ENCODE measurements at places on chromosomes 2 and 18.

DNA sequence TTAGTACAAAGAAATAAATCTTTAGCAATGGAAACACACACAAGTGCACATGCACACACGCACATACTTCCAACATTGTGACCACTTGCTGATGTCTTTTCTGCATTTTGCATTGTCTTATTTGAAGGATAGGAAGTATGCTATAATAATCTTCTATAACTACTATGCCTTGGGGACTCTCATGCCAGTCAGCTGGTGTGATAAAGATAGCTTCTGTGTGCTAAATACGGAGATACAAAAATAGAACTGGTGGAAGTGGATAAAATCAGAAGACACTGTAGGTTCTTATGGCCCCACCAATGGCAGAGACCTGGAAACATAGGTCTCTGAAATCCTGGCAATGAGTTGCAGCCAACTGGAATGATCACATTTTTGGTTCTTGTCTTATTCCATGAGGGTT, 31.5 kb upstream of the RASGRP3 start:
- no peak for DNase-seq

GRCh38 chr2:235957251-235957650, 210.9 kb downstream of the GBX2 start:
- no peak for DNase-seq

GRCh38 chr2:183037074-183037552, 1.1 kb downstream of the NCKAP1 start:
- DNase-seq, result peak; percentile 45

GRCh38 chr2:135875491-135876065, 665 bp downstream of the MCM6 start:
- DNase-seq, result peak; percentile 52

GRCh38 chr2:96110621-96111256, 5.6 kb downstream of the ADRA2B start:
- DNase-seq, result no peak

DNA sequence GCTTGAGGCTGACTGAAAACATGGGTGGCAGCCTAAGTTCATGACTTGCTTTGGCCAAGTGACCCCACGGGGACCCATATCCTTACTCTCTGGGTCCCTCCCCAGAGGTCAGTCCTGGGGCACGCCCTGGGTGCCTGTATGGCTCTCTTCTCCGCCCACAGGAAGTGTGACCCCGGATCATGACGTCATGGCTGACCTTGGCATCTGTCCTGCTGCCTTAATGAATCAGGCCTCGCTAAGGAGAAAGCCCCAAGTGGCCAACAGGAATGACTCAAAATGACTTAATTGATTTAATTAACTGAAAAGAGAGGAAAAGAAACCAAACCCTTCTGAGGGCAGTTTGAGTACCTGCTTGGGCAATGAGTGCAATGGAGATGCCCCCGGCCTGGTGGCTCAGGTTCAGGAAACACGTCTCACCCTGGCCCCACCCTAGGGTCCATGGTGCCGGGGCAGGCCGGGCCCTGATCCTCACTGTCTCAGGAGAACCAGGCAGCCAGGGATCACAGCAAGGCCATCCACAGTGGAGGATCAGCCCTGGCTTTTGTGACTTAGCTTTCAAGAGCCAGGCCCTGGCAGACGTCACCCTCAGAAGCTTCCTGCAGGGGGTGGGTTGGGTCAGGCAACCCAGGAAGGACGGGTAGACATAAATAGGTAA, 112.0 kb downstream of the CYP26B1 start:
- DNase-seq, result peak; percentile 25

DNA sequence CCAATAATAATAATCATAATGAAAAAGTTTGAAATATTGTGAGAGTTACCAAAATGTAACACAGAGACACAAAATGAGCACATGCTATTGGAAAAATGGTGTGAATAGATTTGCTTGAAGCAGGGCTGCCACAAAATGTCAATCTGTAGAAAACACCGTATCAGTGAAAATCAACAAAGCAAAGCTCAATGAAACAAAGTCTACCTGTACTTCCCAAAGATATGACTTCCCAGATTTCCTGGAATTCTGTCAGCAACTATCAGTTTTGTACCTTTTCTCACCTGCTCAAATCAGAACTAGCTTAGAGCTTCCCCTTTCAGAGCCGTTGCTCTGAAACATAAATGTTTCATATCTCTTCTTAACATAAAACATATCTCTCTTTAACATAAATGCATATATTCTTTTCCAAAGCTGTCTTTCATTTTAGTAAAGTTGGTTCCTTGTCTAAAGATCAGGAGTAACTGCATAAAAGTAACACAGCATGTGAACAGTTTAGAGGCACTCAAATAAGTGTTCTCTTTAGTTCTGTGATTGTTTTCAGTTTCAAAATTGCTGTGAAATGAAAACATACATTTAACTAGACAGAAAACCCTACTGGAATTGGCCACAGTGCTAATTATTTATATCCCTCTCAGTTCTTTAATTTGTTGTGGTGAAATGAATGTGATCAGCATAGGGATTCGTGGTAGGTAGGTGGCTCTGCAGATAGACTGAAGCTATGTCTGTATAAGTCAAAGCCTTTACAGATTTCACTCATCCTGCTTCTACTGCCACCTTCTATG, 262.5 kb downstream of the KCNJ3 start:
- DNase-seq, result no peak

- no peak for DNase-seq
Measured at GRCh38 chr2:178997067-178997466, 52.9 kb downstream of the CCDC141 start.

DNA sequence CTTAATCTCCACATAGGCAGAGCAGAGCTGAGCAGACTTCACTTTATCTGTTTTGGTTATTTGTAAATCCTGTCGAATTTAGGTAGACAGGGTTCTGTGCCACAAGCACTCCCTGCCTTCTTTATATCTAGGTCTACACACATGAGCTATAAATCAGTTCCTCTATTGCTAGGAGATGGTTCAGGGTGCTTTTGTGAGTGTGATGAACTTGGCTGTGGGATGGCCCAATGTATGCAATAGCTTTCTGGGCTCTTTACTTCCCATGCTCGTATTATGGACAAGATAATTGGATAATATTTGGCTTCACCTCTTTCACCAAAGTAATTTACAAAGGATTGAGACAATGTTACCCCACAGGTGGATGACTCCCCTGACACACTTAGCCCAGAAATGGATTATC, 72.2 kb downstream of the PLB1 start:
- DNase-seq, result no peak

GRCh38 chr2:85741211-85741832, 12.5 kb upstream of the ATOH8 start:
- no peak for DNase-seq

- DNase-seq, result no peak
Measured at GRCh38 chr18:41585512-41585911, 369.5 kb upstream of the PIK3C3 start.

- DNase-seq, result no peak
Measured at GRCh38 chr18:79493801-79494211, 98.1 kb downstream of the NFATC1 start.

DNA sequence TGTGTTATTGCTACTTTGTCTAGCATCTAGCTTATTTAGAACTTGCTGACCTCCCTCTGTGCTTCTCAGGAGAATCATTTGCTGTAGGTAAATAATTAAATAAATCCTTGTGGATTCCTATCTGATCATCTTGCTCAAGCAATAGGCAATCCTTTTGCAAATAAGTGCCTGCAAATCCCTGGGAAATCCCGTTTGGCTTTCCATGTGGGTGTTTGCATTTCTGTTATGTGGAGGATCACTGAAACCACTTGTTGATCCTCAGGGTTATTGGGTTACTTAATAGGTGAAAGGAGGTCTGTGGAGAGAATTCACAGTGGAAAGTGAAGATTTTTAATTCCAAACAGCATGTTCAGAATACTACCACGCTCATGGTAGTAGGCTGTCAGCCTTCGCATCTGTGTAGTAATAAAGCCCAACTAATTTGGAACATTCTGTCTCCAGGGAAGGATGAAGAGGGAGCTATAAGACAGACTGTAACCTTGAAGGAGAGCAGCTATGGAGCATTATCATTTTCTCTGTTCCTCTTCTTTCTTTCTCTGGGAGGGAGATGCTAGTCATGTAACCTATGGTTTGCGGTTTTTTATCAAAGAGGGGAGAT, 72.5 kb downstream of the GULP1 start:
- DNase-seq, result no peak

DNA sequence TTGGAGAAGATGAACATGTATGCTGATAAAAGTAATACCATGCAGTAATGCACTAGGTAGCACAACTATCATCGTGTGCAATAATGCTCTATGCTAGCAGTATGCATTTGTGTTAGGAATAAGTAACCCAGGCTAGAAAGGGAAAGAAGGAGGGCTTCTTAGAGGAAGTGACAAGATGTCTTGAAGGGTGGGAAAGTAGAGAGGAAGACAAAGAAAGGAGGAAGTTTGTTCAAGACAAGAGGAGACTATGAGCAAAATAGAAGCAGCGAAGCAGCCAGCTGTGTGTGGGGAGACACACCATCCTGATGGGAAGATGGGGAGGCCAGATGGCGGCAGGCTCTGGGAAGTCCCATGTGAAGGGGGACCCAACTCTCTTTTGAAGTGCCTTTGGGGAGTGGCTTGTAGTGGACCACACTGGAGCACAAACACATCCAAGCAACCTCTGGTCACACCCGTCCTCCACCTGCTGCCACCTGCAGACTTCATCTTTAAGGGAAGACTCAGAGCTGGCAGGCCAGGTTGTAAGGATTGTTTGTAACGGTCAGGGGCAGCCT, 39.9 kb upstream of the INHBB start:
- no peak for DNase-seq

DNA sequence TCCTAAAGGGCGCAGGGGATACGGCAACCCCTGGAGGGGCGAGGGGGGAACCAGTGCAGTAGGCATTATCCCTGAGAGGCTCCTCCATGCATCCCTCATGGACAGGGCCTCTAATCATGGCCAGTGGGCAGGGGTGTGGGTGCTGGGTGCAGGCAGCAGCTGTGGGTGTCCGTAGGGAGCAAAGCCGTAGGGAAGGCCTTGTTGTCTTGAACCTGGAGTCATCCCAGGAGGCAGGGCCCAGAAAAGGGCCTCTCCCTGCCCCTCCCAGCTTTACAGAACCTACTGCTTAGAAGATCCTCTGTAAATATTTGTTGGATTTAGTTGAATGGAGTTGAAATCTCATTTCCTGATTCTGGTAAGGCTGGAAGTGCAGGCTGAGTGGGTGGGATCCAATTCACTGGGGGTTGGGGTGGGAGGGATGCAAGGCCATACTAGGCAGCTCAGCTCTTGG, 207.0 kb upstream of the HAAO start:
- no peak for DNase-seq

- DNase-seq, result no peak
Measured at GRCh38 chr18:64240316-64240715, 91.4 kb upstream of the LINC00305 start.

DNA sequence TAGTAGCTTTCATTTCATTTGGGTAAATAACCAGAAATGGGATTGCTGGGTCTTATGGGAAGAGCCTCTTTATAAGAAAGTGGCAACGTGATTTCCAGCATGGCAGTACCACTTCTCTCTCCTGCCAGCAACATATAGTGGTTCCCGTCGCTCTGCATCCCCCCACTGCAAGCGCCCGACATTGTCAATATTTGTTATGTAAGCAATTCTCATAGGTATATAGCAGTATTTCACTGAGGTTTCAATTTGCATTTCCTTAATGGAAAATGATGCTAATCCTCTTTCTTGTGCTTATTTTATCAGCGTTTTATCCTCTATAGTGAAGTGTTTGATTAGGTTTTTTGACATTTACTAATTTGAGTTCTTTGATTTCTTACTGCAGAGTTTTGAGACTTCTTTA, 36.0 kb upstream of the FAHD2A start:
- no peak for DNase-seq

DNA sequence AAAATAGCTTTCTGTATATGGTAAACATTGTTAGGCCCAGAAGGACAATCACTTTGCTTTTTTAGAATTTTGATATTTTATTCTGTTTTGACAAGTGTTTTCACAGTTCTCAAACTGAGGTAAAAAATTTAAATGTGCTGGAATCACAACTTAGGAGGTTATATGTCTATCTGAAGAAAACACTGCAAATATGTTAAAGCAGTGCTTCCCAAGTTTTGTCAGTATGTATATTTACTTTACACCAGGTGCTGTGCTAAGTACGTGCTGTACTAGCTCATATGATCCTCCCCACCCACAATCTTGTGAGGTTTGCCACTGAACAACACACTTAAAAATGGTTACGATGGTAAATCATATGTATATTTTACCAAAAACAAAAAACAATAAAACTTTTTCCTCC, 124.2 kb downstream of the CABYR start:
- no peak for DNase-seq

- DNase-seq, result no peak
Measured at GRCh38 chr2:111117598-111118480, 2.9 kb upstream of the BCL2L11 start.

DNA sequence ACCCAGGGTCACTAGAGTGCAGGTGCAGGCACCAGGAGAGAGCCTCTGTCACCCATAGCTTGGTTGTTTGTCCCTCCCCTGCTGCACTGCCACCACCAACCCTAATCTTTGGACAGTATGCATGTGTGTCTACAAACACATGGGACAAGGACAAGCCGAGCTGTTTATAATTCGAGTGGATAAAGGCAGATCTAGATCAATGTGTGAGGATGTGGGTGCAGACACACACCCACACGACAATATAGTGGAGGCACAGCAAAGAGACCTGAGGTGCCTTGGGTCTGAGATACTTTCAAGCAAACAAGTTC, 199.2 kb downstream of the TNS1 start:
- DNase-seq, result no peak

DNA sequence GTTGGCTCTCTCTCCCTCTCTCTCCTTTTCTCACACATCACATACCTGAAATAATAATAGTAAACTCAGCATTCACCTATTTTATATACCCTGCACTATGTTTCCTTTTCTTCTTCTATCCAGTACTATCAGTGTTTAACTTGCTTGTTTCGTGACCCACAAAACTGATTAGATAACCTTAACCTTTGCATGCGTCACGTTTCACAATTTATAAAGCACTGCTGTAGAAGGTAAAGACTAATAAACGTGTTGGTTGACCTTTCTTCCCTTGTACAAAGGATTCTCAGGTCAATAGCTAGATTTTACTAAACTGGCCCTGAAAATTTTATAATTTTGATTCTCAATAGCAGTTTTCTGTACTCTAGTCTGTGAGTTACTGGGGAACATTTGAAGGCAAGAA, 791.7 kb downstream of the DPP10 start:
- DNase-seq, result no peak

DNA sequence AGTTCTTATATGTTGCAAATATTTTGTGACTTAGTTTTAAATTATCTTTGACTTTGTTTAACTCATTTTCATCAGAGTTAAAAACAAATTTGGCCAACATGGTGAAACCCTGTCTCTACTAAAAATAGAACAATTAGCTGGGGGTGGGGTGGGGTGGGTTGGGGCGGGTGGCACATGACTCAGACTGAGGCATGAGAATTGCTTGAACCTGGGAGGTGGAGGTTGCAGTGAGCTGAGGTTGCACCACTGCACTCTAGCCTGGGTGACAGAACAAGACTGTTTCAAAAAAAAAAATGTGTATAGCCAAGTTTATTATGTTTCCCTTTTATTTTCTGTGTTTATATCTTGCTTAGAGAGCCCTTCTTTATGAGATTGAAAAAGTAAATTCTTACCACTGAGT, 14.2 kb upstream of the LIPG start:
- DNase-seq, result peak; percentile 15

- no peak for DNase-seq
Measured at GRCh38 chr2:219906114-219907010, 278.9 kb downstream of the SLC4A3 start.

Measured in RWPE1 (cell line).